ENCODE measurements at places on chromosomes 4 and X.

DNA sequence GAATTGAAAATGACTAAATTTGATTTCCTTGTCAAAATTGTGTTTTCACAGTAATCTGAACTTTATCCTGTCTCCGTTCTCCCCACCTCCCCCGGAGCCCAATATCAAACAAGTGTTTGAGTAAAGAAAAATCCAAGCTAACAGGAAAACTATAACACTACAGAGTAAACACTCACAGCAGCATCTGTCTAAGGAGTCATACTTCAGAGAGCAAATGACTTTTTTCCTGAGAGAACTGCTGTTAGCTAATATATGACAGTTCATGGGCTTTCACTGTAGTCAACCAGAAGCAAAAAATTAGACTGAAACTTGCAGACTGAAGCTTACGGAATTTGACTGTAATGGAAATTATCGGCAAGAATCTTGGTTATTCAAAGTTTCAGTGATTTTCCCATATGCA lies 321.7 kb downstream of the ANKRD50 start:
- no peak for DNase-seq

DNA sequence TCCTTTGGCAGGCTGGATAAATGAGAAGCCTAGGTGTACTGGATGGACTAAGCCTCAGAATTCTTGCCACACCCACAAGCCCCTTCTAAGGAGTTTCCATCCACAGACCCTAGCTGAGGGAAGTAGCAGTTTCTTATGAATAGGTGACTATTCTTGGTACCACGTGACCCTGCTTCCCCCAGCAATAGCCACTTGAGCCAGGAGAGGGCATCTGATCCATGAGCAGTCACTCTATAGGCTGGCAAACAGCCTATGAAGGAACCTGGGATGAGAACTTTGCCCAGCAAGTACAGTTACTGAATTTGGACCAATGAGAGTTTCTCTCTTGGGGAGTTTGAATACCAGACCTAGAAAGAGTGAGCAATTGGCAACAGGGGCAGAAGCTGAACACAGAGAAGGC lies 84.0 kb downstream of the RTL9 start:
- DNase-seq = no peak

GRCh38 chrX:68273887-68274286 lies 159.4 kb downstream of the OPHN1 start:
- no peak for DNase-seq

GRCh38 chr4:118732591-118733330 lies 47.6 kb downstream of the METTL14 start:
- no peak for DNase-seq

DNA sequence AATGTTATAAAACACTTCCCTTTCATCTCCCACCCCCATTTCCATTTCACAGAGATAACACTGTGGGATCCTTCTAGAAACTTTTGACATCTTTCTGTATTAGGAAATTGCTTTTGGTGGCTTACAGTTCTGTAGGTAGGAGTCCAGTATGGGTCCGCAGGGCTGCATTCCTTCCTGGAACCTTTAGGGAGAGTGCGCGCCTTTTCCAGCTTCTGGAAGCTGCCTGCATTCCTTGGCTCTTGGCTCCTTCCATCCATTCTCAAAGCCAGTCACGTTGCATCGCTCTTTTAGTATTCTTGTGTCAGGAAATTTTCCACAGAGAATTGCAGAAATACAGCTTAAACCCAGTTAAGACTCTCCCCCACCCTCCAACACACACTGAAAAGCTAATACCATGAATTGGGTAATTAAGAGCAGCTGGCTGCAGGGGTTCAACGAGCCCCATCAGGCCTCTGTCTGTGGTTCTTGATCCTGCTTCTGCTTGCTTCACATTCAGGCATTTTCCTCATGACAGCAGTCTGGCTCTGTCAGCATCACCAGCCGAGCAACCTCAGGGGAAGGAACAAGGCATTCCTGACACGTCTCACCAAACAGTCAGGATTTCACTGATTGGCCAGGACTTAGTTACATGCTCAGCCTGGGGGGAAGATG lies 48.8 kb downstream of the SEPTIN11 start:
- DNase-seq = no peak

GRCh38 chr4:166308647-166309046 lies 435.6 kb downstream of the TLL1 start:
- DNase-seq = no peak

DNA sequence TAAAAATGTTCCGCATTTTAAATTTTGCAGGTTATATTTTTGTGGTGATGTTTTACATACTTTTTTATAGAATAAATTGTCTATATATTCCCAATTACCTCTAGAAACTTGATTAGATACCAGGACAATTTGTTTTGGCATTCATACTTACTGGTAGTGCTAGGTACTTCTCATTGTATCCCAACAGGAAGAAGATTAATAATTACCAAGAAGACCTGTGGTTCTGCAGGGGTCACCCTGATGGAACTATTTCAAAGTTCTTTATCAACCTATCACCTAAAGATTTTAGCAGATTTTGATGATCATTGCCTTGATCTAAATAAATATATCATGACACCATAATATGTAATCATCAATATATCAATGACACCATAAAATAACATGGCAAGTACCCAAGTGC lies 22.5 kb upstream of the FAM9A start:
- no peak for DNase-seq

DNA sequence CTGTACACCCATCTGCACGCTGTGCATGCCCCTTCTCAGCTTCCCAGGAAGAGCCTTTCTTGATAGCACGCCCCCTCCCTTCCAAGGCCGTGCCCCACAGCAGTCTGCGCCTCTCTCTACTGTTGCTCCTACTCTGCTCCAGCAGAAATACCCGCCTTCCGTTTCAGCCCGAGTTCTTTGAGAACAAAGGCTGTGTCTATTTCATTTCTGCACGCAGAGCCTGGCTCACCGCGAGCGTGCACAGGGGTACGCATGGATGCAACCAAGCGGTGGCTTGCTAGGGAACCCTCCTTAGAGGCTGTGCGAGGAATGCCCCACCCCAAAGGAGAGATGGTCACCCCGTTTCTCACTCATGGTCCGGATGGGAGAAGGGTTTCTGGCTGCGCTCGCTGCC lies 485 bp downstream of the AADAT start:
- no peak for DNase-seq

DNA sequence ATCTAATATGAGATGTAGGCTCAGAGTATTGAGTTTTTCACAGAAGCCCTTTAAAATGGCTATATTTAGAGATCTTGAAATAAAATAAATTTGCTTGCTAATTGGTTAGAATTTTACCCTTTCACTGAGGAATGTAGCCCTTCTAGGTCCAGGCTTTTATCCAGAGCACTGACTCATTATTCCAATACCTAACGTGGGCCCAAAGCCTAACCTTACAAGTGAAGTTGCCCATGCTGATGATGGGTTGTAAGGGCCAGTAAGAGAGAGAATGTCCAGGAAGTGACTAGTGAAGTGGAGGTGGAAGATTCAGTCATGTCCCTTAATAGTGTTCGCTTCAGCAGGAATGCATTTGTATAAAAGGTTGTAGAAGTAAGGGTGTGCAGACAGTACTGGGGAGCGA lies 155.9 kb downstream of the STIM2 start:
- DNase-seq = no peak

- no peak for DNase-seq
These were observed 1.9 kb downstream of the PPARGC1A start for GRCh38 chr4:23887989-23888388.

DNA sequence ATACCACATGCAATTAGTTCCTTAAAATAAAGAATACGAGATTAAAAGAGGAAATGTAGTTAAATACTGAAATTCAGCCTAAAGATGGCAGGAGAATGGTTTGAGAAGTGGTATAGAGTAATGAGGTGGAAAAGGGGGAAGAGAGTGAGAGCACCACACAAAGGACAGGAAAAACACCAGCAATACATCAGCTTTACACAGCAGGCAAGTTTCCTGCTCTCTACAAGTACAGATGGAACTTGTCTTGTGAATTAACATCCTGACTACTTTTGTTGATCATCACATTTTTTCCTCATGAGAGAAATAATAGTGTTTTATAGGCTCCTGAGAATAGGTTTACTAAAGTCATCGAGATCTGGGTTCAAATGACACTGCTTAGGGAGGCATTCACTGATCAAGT lies 2.9 kb upstream of the UNC5C start:
- no peak for DNase-seq

- no peak for DNase-seq
These were observed 107.6 kb downstream of the DCTD start for GRCh38 chr4:182809417-182810102.

DNA sequence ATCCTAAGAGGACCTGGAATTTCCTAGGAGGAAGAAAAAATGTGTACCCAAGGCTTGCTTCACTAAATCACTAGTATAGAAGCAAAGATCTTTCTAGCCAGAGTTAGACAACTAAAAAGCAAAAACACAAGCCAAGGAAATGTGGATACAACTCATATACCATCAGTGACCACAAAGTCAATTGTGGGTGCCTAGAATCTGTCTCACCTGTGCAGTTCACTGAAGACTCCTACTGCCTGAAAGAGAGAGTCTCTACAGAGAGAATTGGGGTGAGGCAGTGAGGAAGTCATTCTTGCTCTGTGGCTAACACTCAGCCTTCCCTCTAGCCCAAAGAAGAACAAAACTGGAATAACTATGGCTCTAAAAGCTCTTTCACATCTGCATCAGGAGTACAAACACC lies 82.9 kb downstream of the EFHC2 start:
- DNase-seq = no peak

GRCh38 chr4:41060352-41061334 lies 153.7 kb downstream of the APBB2 start:
- DNase-seq = no peak

DNA sequence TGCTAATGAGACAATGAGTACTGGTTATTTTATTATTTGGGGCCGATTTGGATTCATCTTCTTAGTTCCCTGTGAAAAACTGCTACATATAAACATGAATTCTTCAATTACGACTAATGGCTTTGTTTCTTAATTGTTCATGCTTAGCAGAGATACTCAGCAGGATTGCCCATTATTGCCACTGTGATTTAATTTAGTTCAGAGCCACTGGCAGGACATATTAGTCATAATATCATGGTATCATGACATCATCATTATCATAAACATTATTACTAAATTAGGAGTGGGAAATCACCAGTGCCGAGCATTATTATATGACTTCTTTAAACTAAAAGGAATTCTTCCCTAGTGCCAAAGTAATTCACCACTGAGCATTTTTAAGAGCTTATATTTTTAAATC lies 201.4 kb downstream of the SPOCK3 start:
- DNase-seq = no peak

DNA sequence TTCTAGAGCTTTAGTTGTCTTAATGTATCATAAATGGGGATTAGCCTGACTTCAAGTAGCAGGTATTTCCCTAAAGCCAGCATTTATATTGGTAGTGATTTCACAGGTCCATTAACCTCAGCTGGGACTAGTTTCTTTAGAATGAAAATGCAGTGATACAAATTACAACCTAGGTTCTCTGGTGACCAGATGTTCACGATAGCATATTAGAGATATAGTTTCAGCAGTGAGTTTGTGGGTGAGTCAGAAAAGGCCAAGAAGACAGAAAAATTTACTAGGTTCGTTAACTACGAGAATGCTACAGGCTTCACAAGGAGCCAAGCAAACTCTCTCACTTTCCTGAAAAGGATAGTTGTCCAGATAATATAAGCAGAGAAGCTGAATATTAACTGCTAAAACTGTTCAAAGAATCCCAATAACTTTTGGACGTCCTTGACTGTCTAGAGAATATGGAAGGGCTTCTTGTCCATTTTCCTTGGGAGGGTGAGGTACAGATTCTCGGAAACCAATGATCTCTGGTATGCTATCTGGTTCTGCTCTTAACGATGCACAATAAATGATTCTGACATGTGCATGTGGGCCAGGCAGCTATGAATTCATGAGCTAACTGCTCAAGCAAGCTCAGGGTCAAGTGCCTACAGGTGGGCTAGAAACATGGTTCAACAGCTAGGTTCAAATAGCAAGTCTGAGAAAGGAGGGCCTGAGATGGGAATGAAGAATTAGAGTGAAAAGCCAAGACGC lies 6.0 kb upstream of the SPCS3 start:
- DNase-seq = no peak

DNA sequence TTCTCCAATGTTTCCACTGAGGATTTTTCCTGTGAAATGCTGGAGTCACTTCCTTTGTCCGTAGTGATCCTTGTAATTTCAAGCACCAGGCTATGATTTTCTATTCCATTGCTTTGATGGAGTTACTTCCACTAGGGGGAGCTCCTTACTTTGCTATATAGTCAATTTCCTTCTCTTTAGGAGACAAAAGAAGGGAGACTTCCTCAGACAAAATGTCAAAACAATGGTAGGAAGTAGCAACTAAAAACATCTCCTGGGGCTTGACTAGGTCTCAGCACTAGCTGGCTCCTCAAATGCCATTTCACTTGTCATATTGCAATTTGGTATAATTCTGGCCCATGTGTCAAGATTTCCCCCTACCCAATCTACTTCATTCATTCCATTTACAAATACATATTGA lies 24.1 kb downstream of the ZCCHC12 start:
- DNase-seq = no peak

DNA sequence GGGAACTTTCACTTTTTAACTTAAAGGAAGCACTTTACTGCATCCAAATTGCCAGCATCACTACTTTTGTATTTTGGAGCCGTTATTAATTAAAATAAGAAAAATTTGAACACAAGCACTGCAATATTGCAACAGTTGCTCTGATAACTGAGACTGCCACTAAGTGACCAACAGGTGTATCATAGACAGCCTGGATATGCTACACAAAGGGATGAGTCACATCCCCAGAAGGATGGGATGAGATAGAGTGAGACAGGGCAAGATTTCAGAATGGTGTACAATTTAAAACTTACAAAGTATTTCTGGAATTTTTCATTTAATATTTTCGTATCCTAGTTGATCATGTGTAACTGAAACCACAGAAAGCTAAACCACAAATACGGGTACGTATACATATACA lies 204.1 kb downstream of the MAPK10 start:
- no peak for DNase-seq

DNA sequence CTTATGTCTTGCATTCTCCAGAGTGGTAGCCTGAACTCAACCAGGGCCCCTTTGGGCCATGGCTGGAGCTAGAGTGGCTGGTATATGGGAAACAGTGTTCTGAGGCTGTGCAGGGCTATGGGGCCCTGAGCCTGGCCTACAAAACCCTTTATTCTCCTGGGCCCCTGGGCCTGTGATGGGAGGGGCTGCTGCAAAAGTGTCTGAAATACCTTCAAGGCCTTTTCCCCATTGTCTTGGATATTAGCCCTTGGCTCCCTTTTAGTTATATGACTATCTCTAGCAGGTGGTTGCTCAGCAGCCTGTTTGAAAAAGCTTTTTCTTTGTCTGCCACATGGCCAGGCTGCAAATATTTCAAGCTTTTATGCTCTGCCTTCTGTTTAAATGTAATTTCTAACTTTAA lies 22.5 kb downstream of the APOOL start:
- DNase-seq = no peak

DNA sequence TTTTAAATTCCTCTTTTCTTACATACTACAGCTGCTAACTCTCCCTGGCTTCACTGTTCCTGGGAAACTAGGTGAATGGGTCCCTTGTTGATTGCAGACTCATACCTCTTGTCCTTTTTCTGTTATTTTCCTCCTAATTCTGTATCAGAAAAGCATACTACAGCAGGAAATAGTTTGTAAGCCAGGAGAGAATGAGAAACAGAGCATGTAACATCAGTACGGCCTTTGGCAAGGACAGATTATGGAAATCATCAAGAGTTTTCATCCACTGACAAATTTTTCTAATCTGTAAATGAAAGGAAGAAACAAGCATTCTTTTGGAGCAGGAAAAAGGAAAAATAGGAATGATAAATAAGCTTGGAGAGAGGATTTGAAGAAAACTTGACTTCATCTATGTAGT lies 239.2 kb downstream of the ANTXR2 start:
- no peak for DNase-seq
